ENCODE measurements at places on chromosomes 5 and 9.

- DNase-seq: no peak
Observed at GRCh38 chr9:69122082-69122548, 52.0 kb upstream of the TJP2 start.

- no peak for DNase-seq
Observed at GRCh38 chr9:114827641-114828302, 21.9 kb upstream of the TNFSF15 start.

- DNase-seq: no peak
Observed at GRCh38 chr9:92312887-92313623, 12.1 kb downstream of the NOL8 start.

- no peak for DNase-seq
Observed at GRCh38 chr9:34566972-34567371, 22.6 kb downstream of the CNTFR start.

DNA sequence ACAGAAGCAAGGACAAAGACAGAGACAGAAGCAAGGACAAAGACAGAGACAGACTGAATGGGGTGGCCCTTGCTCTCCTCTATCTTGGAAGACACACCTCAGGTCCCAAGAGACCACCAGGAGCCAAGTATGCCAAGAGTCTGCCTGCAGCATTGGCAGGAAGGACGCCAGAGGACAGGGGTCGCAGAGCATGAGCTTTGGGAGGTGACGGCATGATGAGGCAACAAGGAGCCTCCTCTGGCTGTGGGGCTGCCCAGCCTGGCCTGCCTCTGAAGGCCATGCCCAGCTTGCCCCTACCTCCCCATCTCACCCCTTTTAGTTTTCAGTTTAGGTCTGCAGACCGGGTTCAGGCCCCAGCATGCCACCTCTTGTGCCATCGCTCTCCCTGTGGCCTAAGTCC lies 17.6 kb downstream of the PDGFRB start:
- DNase-seq: no peak

DNA sequence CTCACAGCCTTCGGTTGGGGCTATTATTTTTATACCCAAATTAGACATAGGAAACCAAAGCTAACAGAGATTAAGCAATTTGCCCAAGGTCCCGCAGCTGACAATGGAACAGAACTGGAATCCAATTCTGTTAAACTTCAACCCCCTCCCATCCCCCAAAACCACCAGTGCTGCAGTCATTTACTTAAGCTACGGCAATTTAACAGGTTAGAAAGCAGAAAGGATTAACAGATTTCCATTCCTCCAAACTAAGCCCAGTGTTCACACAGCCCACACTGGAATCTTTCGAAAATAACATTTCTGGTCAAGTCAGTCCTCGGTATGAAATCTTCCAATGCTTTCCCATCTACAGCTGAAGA lies 1023.1 kb upstream of the DMAC1 start:
- no peak for DNase-seq

DNA sequence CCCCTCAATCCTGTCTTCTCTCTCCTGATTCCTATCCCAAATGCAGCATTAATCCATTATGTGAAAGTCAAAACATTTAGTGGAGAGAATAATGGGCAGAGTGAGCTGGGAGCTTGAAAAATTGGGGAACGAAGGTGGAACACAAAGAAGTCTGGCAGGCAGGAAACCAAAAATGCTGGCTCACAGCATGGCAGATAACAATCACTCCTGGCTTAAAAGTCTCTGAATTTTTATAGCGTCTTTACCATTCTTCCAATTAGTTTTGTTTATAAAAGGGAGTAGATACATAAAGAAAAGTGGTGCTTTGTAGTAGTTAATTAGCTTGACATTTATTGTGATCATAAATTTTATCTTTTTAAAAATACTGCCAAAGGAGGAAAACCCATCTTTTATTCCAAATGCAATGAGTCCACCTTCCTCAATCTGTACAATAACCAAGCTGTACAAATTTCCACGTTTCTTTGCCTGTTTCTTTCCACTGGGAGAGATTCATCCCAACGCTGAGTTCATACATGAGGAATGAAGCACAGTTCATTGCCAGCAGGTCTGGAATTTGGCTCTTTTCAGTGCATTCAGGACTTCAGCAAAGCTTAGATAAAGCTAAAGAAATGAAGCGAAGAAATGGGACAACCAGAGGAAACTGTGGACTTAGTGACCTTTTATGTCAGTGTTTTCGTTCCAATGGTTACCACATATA lies 174.7 kb downstream of the HMHB1 start:
- DNase-seq: no peak

GRCh38 chr9:70874451-70874850 lies 247.0 kb downstream of the TRPM3 start:
- DNase-seq: no peak

GRCh38 chr9:126886034-126886822 lies 25.8 kb downstream of the ZBTB34 start:
- DNase-seq: no peak

DNA sequence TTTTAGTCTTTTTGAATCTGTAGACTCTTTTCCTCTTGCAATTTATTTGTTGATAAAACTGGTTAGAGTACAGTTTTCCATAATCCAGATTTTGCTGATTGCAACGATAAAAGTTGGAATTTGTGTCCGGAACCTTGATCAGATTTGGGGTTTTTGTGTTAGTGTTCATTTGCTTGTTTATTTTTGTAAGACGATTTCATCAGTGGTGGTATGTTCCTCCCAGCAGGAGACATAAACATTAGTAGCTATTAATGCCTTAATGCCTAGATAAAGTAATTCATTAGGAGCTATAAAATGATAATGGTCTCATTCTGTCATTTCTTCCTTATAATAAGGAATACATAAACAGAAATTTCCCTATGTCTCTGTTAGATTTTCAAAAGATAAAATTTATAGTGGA lies 21.3 kb downstream of the RPS6 start:
- no peak for DNase-seq

DNA sequence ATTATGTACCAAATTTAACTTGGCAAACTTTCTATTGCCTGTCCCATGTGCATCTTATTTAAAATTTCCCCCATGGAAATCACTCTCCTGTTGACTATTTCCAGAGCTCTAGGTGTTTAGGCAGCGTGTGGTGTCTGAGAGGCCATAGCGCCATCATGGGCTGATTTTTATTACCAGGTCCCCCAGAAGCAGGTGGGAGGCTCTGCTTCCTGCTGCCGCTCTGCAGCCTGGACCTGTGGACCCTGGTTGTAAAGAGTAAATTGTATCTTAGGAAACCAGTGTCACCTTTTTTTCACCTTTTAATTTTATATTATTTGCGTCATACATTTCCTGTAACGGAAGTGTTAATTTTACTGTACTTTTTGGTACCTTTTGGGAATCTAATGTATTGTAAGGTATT lies 6.4 kb downstream of the HNRNPAB start:
- no peak for DNase-seq

GRCh38 chr9:4955836-4956235 lies 29.2 kb upstream of the JAK2 start:
- no peak for DNase-seq

- DNase-seq: no peak
Observed at GRCh38 chr5:109939116-109939682, 249.5 kb downstream of the MAN2A1 start.

GRCh38 chr5:123286891-123287290 lies 136.3 kb downstream of the CEP120 start:
- DNase-seq: no peak

- DNase-seq: no peak
Observed at GRCh38 chr5:154892369-154892771, 33.9 kb downstream of the CNOT8 start.

- no peak for DNase-seq
Observed at GRCh38 chr9:109597496-109597895, 99.4 kb upstream of the PTPN3 start.

DNA sequence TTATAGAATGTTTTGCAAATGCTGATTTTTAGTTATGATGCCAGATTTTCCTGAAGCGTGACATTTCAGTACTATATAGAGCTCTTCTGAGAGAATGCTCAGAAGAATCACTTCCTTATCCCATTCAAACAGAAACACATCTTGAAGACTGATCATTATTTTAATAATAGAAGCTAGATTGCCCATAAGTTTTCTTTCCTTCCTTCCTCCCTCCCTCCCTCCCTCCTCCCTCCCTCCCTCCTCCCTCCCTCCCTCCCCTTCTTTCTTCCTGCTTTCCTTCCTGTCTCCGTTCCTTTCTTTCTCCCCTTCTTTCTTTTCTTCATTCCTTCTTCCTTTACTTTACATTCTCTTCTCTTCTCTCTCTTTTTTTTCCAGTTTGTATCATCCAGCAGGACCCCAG lies 767.4 kb downstream of the IRX1 start:
- no peak for DNase-seq

DNA sequence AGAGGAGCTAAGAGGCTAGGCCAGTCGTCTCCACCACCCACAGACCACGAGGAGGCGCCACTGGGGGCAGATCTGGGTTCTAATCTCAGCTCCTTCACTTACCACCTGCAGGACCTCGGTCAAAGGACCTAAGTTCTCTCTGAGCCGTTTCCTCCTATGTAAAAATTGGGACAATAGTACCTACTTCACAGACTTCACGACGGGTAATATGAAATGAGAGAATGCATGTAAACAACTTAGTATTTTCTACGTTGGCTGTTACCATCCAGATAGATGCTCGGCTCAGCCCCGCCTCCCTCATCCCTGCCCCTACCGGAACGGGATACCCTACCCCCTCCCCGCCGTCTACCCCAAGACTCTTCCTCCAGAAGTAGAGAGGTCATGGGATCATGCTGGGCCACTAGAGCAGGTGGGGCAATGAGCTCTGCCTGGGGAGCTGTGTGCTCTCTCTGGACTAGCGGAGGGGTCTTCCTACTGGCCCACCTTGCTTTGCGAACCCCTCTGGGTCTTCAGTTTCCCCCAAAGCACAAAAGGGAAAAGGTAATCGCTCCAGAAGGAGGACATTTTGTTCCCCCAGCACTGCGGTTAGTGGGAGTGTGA lies 541 bp downstream of the GNPDA1 start:
- DNase-seq: no peak

DNA sequence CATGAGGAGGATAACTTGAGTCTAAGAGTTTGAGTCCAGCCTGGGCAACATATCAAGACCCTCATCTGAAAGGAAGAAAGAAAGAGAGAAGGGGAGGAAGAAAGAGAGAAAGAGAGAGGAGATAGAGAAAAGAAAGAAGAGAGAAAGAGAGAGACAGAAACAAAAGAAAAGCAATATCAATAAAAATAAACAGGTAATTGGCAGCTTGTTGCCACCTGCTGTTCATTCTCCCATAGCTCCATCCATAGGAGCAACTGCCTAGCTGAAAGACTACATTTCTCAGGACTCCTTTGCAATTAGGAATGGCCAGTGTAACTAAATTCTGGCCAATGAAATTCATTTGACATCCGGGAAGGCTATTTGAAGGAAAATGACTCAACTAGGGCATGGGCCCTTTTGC lies 4.6 kb upstream of the TTC39B start:
- no peak for DNase-seq

GRCh38 chr5:56637321-56637920 lies 177.9 kb upstream of the MAP3K1 start:
- no peak for DNase-seq

GRCh38 chr5:116359592-116359991 lies 215.0 kb downstream of the SEMA6A start:
- no peak for DNase-seq

- DNase-seq: no peak
Observed at GRCh38 chr9:130129432-130130061, 42.7 kb upstream of the NCS1 start.

GRCh38 chr5:79955941-79956670 lies 35.0 kb downstream of the MTX3 start:
- DNase-seq: no peak

DNA sequence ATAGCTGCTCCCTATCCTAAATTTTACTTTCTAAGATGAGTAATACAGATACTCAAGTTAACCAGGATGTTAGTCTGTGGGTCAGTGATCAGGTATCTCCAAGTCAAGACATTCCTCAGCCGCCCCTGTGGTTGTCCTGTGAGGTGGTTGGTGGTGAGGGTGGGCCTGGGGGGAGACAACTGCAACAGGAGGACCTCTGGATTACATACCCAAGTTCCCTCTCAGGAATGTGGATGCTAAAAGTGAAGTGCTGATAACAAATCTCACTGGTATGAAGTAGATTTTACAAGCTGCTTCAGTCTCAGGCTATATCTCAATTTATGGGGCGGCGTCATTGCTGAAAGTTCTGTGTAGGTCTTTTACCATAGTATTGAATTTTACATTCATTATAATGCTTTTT lies 38.3 kb downstream of the SLC1A3 start:
- no peak for DNase-seq

- DNase-seq: peak; percentile 89
Observed at GRCh38 chr9:104856413-104856941, 71.5 kb downstream of the ABCA1 start.

GRCh38 chr5:72237879-72238278 lies 82.2 kb downstream of the MRPS27 start:
- no peak for DNase-seq

DNA sequence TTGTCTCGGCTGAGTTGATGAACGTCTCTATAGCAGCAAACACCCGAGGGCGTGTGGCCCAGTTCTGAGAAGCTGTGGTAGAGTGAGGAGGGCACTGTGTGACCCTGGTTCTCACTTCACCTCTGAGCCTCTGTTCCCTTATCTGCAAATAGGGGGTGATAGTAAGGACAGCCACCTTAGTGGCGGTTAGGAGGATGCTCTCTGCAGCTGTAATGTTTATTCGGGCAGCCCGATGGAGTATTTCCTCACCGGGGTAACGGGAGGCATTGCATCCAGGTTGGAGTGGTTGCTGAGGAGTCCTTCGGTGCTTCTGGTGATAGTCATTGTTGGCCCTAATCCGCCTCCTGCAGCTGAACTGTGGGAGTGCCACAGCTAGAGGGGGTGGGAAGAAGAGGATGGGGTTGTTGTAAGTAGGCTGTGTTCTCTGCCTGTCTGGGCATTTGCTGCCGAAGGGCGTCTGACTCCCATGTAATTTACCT lies 13.9 kb downstream of the PRRC2B start:
- no peak for DNase-seq

DNA sequence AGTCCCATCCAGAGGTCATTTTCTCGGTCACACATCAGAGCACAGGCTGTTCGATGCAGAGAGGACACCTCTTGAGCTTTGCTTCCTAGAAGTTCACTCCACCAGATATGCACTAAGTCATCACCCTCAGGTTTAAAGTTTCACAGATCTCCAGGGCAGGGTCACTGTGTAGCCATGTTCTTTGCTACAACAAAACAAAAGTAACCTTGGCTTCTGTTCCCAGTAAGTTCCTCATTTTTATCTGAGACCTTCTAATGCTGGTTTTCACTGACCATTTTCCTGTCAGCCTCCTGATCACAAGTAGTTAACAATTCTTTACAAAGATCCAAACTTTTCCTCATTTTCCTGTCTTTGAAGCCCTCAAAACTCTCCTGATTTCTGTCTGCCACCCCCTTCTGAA lies 97.5 kb upstream of the CTSV start:
- DNase-seq: no peak
